ENCODE measurements at places on chromosomes 5 and 9.

DNA sequence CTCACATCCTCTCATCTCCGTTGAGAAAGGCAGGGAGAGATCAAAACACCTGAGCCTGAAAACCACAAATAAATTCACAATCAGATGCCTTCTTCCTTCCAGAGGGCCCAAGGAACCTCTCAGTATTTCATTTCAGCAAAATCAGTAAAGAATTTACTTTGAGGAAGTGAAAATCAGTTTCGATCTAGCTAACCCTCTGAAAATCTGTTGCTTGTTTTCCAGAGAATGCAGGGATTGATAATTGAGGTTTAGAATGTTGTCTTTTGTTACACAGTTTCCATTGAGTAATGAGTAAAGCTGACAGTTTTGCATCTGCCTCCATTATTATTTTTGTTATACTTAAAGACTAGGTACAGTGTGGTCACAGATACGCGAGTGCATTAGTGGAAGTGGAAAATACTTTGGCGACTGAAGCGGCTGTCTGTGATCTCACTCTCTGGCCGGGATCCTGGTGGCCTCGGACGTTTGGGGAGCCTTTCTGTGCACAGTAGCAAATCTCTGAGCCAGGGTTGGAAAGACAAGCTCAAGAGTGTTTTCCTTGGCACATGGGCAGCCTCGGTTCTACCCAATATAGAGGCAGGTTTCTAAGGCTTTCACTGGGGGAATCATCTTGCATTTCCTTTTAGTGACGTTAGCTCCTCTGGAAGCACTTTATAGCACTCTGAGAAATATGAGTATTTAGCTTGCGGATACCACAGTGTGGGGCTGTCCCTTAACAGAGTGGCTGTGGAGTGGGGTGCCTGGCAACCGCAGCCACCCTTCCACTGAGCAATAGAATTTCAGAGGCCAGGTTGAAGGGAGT lies 32.2 kb upstream of the ANGPTL2 start:
- no peak for DNase-seq

- no peak for DNase-seq
These were observed 89.2 kb downstream of the LPAR1 start for GRCh38 chr9:110949081-110949480.

- no peak for DNase-seq
These were observed 473.0 kb downstream of the PLK2 start for GRCh38 chr5:57986761-57987341.

DNA sequence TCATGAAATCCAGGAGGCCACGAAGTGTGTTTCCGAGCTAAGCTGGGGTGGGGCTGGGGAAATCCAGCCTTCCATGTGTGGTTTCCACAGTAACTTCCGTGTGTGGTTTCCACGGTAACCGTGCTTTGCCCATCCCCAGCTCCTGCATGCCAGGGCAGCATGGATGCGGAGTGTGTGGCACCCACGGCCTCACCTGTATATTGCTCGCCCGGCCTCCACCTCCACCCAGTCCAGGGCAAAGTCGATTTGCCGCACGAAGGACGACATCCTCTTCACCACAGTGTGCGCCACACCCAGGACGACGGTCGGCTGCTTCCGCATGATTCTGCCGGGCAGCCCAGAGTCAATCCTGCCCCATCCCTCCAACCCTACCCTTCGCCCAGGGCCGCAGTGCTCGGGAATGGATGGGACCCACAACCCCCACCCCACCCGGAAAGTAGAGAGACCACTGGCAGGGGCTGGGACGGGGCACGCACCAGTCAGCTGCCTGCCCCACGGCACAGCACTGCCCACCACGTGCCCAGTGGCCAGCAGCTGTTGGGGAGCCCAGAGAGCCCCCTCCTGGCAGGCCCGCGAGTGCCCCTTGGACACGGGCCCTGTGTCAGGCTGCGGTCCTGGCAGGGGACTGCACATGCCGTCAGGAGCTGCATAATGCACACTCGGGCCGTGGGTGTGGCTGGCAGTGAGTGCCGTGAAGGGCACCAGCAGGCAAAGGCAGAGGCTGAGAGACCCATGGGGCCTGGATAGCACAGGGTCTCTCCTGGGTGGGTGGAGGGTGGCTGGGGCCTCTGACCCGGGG lies 39.0 kb upstream of the NSMF start:
- DNase-seq: no peak

DNA sequence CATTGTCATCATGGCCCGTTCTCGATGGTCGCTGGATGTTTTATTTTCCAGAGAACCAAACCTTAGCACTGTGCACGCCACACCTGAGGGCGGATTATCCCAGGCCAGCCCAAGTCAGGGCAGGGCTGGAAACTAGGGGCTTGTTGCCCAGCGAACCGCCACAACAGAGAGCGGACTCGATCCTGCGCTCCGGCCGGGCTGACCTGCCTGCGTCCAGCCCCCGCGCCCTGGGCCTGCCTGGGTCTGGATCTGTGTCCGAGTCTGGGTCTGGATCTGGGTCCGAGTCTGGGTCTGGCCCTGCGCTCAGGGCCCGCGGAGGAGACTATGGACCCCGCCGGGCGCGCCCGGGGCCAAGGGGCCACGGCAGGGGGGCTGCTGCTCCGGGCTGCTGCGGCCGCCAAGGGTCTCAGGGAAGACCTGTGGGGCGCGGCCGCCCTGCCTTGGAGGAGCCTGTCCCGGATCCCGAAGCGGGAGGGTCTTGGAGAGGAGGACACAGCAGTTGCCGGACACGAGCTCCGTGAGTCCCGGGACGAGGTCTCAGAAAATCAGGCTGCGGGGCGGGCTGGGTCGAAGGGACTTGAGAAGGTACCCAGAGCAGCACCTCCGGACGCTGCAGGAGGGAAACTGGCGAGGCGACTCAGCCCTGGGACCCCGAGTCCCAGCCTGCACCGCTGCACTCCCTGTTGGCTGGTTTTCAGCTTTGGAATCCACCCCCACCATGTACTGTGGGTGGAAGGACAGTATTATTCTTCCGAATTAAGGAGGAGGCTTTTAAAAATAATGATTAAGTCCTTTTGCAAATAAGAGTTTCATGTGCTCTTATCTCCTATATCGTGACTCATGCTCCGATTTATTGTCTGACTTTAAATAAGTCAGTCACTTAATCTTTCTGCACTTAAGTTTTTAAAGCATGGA lies at the start of gene ANKDD1B:
Gene ANKDD1B, plus strand, starts transcription at position 143 of the 915 bp plus-strand sequence. Its CDS starts 182 bp downstream, at position 325.
- no peak for DNase-seq

DNA sequence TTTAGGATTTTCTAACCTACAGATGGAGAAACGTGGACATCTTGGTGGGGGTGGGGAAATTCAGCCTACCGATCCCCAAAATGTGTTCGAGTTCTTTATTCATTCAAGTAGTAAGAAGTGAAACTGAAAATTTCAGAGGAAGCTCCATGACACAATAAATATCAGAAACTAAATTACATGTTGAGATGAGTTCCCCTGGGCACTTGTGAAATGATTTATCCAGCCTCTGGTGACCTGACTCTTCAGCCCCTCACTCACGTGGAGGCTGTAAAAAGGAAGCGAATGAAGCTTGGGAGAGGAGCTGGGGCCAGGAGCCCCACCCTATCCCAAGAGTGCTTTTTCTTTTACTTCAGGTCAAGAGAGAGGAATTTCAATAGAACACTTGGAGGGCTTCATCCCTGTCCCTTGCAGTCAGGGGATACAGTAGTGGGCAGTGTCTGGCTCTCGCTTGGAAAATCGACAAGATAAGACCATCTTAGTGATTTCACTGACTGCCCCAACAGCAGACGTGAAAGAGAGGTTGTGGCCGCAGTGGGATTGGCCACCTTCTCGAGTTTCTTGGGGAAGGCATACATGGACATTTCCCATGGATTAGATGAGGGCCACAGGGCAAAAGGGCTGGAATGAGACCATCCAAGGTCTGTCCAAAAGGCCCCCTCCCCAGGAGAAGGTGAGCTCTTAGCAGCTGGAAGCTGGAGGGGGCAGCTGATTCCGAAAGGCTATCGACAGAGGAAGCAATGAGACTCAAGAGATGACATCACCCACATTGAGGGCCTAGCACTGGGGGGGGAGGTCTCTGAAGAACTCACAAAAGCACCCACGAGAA lies 76.8 kb upstream of the SH3PXD2B start:
- no peak for DNase-seq

- no peak for DNase-seq
These were observed 17.4 kb upstream of the PITX1 start for GRCh38 chr5:135051399-135051798.

GRCh38 chr5:35803191-35803651 lies 53.5 kb upstream of the IL7R start:
- peak; percentile 94 for DNase-seq

GRCh38 chr9:32218100-32218767 lies 166.2 kb upstream of the ACO1 start:
- no peak for DNase-seq

- DNase-seq: no peak
These were observed 106.5 kb upstream of the DMRT1 start for GRCh38 chr9:734831-735511.

GRCh38 chr9:129864991-129865647 lies 29.9 kb downstream of the USP20 start:
- DNase-seq: no peak

DNA sequence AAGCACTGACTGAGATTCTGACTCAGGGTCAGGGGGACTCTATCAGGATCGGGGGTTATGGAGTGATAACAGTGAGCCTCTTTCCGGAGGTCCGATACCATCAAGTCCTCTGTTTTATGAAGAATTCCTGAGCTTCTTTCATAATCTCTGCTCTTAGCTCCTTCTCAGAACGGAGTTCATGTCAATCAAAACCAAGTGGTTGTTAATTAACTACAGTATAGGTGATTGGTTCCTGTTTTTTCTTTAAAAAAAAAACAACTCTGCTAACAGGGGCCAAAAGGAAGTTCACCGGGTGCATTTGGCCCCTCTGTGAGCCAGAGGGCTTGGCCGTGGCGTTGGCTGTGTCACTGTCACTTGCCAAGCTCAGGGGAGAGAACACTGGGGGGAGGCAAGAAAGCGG lies 4.0 kb downstream of the GFI1B start:
- DNase-seq: no peak

DNA sequence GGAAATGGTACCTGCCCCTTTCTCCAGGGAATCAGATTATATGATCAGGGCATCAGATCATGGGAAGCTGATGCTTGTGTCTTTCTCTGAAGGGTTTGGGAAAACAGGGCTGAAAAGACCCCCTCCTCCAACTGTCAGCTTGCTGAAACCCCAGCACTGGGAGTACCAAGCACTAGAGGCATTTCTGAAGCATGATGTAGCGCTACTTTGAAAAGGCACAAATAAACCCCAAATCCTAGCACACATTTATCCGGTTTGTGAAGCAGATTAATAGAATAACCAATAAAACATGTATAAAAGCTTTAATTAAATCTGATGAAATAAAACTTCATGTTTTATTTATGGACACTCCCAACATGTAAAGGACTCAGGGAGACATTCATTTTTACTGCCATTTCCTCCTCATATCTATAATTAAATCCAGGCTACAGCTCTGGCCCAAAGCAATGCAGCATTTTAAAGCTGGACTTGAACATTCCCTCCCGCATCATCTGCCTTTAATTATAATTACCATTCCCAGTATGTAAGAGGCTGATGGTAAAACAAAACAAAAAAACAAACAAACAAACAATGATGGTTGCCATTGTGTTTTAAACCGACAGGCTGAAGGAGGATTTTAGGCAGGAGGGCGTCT lies 298.2 kb upstream of the RFX3 start:
- DNase-seq: no peak

DNA sequence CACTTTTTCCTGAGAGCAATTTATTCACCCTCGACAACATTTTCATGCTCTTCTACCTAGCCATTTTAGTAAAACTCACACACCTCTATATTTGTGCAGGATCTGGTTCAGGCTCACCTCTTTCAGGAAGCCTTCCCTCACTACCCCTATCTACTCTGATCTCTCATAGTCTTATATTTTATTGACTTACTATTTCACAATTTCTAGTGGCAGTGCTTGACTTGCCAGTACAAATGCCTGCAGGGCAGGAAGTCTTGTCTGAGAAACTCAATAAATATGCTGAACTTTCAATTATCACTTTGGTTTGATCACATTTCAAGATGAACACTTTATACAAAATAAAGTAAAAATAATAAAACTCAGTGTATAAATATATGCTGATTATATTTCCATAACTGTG lies 226.8 kb downstream of the CETN3 start:
- DNase-seq: no peak

DNA sequence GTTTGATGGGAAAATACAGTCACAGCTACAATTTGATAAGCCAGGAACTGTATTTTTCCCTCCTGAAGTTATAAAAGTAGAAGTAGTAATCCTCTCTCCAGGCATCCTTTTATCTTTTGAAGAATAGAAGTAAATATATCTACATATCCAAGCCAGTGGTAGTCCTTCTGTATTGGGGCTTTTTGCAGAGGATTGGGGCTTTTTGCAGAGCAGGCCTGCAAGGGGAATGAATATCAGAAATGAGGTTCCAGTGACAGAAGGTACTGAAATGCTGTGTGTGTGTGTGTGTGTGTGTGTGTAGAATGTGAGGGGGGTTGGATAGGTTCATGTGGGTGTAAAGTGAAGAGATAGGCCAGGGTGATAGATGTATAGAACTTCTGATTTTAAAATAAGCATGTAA lies 127.4 kb downstream of the COMMD10 start:
- no peak for DNase-seq
